ENCODE measurements at places on chromosomes 11 and 22. TPM values are rescaled to one million over a fixed set of nuclear protein-coding genes. Genes with fewer than 3 reads are reported as not detected.
A peak's percentile ranks its signal among the peaks of the same experiment; 100 is the strongest.

- H3K4me1 ChIP-seq: peaks cover 24% of the 10 kb centered on the region
- no peaks in the 10 kb centered on the region for H3K27me3 ChIP-seq
- peaks cover 3% of the 10 kb centered on the region for H3K36me3 ChIP-seq
- peak; percentile 81 for DNase-seq
These were observed 174.4 kb downstream of the SWAP70 start for GRCh38 chr11:9838229-9838628.

GRCh38 chr11:79697905-79698304, 257.1 kb upstream of the TENM4 start:
- no peaks in the 10 kb centered on the region for H3K36me3 ChIP-seq
- H3K27me3 ChIP-seq: no peaks in the 10 kb centered on the region
- no peaks in the 10 kb centered on the region for H3K4me1 ChIP-seq
- no peak overlapping the region for H3K4me3 ChIP-seq
- H3K27ac ChIP-seq: no peak overlapping the region
- DNase-seq: no peak

GRCh38 chr11:1843796-1844195, 5.0 kb downstream of the TNNI2 start:
- no peaks in the 10 kb centered on the region for H3K27me3 ChIP-seq
- no peak overlapping the region for H3K4me3 ChIP-seq
- no peak for DNase-seq
- no peaks in the 10 kb centered on the region for H3K4me1 ChIP-seq
- no peaks in the 10 kb centered on the region for H3K36me3 ChIP-seq

- no peak overlapping the region for H3K27ac ChIP-seq
- no peaks in the 10 kb centered on the region for H3K36me3 ChIP-seq
- no peaks in the 10 kb centered on the region for H3K27me3 ChIP-seq
- no peak overlapping the region for H3K4me3 ChIP-seq
- H3K4me1 ChIP-seq: peaks cover 3% of the 10 kb centered on the region
- no peak for DNase-seq
These were observed 16.1 kb upstream of the EXPH5 start for GRCh38 chr11:108609682-108610081.

DNA sequence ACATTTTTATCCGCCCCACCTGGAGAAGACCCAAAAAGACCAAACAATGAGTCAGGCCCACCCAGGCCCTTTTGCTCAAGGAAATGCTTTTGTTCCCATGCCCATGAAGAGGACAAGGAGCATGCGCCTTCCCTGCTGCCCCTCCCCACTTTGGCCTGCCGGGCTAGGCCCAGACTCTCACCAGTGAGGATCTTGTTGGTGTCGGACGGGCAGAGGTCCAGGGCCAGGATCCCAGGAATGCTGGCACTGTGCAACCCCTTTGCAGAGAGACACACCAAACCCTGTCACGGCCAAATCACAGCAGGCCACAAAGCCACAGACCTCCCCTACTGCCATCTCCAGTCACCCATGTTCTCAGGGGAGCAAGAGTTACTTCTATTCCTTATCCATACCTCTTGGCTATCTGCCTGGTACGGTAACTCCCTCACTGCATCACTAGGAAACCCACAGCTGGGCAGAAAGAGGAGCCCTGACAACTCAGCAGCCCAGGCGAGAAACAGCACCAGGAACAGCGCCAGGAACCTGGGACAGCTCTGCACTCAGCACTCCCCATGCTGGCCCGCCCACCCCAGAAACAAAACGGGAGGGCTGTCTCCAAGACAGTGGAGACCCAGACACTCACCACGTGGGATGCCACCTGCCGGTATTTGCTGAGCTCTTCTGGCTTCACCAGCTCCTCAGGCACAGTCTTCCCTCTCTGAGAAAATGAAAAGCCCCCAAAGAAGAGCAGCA, 5.5 kb downstream of the PRPF19 start:
- no peak overlapping the region for H3K4me3 ChIP-seq
- DNase-seq: no peak
- peaks cover 13% of the 10 kb centered on the region for H3K4me1 ChIP-seq
- no peaks in the 10 kb centered on the region for H3K27me3 ChIP-seq

- H3K4me1 ChIP-seq: peaks cover 25% of the 10 kb centered on the region
- H3K27ac ChIP-seq: no peak overlapping the region
- H3K36me3 ChIP-seq: no peaks in the 10 kb centered on the region
These were observed 78.6 kb downstream of the PRR5L start for GRCh38 chr11:36374726-36375125.

DNA sequence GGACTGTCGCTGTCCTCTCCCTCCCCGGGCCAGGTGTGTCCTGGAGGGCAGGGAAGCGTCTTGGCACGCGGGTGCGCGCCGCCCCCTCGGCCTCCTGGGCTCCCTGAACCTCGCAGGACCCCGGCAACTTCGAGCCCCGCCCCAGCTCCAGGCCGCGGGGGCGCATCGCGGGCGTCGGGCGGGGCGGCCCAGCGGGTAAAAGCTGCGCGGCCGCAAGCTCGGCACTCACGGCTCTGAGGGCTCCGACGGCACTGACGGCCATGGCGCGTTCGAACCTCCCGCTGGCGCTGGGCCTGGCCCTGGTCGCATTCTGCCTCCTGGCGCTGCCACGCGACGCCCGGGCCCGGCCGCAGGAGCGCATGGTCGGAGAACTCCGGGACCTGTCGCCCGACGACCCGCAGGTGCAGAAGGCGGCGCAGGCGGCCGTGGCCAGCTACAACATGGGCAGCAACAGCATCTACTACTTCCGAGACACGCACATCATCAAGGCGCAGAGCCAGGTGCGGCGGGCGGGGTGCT, at the start of gene CST6:
CST6 (plus strand) TSS at position 224 of the 519 bp plus-strand sequence; CDS start at position 261, 37 bp downstream.
- no peak within 1 kb of the TSS for H3K27ac ChIP-seq
- no peaks in the 10 kb centered on the region for H3K27me3 ChIP-seq
- H3K4me3 ChIP-seq: peak within 1 kb of the TSS; percentile 39

GRCh38 chr11:102426000-102426399, 26.6 kb downstream of the TMEM123 start:
- no peak overlapping the region for H3K4me3 ChIP-seq
- no peaks in the 10 kb centered on the region for H3K27me3 ChIP-seq
- peaks cover 4% of the 10 kb centered on the region for H3K4me1 ChIP-seq
- no peak overlapping the region for H3K27ac ChIP-seq
- DNase-seq: no peak

DNA sequence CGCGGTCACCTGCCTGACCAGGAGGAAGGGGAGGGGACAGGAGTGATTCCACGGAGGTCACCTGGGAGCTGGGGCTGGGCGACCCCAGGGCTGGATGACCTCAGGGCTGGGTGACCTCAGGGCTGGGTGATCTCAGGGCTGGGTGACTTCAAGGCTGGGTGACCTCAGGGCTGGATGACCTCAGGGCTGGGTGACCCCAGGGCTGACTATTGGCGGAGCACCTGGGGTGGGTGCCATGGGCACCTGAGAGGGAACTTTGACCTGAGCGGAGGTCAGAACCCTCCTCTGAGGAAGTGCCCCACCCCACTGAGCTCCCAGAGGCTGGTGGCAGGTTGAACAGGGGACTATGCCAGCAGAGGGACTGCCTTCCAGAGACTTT, 11.8 kb upstream of the MPPED1 start:
- no peaks in the 10 kb centered on the region for H3K4me1 ChIP-seq
- H3K4me3 ChIP-seq: no peak overlapping the region
- H3K36me3 ChIP-seq: no peaks in the 10 kb centered on the region
- no peak overlapping the region for H3K27ac ChIP-seq
- no peaks in the 10 kb centered on the region for H3K27me3 ChIP-seq
- no peak for DNase-seq

DNA sequence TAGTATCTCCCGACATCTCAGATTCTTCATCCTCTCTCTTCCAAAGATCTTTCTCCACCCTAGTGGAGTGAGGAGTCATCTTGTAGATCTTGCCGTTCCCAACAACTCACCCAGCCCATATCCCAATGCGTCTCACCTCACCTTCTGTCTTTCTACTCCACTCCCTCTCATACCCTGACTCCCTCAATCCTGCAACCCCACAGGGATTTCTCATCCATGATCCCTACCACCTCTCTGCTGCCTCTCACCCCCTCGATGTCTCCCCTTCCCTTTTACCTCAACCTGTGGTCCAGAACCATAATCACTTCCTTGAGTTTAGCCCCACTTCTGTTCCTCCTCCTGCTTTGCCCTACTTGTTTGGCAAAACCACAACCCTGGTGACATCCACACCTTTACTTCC, 41.7 kb downstream of the OTOG start:
- peak; percentile 52 for DNase-seq
- peaks cover 17% of the 10 kb centered on the region for H3K27me3 ChIP-seq
- no peak overlapping the region for H3K27ac ChIP-seq
- H3K4me3 ChIP-seq: no peak overlapping the region

GRCh38 chr11:116043857-116044256, 539.6 kb upstream of the CADM1 start:
- H3K27me3 ChIP-seq: no peaks in the 10 kb centered on the region
- no peaks in the 10 kb centered on the region for H3K36me3 ChIP-seq
- no peak overlapping the region for H3K27ac ChIP-seq
- H3K4me1 ChIP-seq: no peaks in the 10 kb centered on the region

DNA sequence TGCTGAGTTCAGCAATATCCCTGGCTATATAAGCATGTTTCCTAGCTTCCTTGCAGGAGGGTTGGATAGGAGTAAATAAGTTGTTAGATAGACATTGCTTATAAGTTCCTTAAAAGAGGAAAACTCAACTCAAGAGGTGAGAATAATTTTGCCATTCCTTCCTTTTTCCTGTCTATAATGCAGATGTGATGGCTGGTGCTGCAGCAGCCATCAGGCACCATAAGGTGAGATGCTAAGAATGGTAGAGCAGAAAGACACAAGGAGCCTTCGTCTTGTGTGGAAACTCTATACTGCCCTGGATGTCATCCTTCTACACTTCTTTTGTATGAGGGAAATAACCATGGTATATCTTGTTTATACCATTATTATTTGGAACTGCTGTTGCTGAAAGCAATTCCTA, 74.5 kb upstream of the GRK3 start:
- no peak overlapping the region for H3K27ac ChIP-seq
- H3K27me3 ChIP-seq: peaks cover 3% of the 10 kb centered on the region
- no peak overlapping the region for H3K4me3 ChIP-seq
- H3K36me3 ChIP-seq: no peaks in the 10 kb centered on the region

GRCh38 chr11:132960273-132961078, 571.8 kb downstream of the OPCML start:
- H3K4me3 ChIP-seq: no peak overlapping the region
- H3K36me3 ChIP-seq: no peaks in the 10 kb centered on the region
- DNase-seq: no peak
- H3K27ac ChIP-seq: no peak overlapping the region
- H3K4me1 ChIP-seq: no peaks in the 10 kb centered on the region

- no peaks in the 10 kb centered on the region for H3K27me3 ChIP-seq
- DNase-seq: peak; percentile 91
- no peaks in the 10 kb centered on the region for H3K36me3 ChIP-seq
- H3K4me1 ChIP-seq: peaks cover 33% of the 10 kb centered on the region
- H3K27ac ChIP-seq: no peak overlapping the region
These were observed 2.8 kb upstream of the OAF start for GRCh38 chr11:120208001-120208441.

- no peak overlapping the region for H3K27ac ChIP-seq
- no peak overlapping the region for H3K4me3 ChIP-seq
- DNase-seq: no peak
- peaks cover 15% of the 10 kb centered on the region for H3K27me3 ChIP-seq
These were observed 53.5 kb upstream of the CCDC188 start for GRCh38 chr22:20204311-20204710.

DNA sequence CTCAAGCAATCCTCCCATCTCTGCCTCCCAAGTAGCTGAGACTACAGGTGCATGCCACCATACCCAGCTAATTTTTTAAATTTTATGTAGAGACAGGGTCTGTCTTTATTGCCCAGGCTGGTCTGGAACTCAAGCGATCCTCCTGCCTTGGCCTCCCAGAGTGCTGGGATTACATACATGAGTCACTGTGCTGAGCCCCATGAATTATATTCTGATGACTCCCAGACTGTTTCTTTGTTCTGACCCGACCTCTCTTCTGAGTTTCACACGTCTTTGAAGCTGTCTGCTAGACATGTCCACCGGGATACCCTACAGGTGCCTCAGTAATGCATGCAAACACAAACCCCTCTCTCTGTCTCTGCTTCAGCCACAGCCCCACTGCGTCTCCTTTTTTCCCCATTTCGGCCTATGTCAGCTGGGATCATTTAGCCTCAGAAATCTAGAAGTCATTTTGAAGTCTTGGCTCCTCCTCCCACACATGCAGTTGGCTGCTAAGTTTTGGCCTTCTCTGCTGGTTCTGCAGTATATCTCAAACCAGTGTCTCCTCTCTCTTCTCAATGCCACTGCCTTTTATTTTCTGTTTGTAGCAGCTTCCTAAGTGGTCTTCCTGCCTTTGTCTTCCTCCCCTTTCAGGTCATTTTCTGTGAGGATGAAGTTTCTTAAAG, 4.8 kb downstream of the VPS26B start:
- H3K36me3 ChIP-seq: peaks cover 6% of the 10 kb centered on the region
- H3K27ac ChIP-seq: no peak overlapping the region
- DNase-seq: no peak
- peaks cover 10% of the 10 kb centered on the region for H3K4me1 ChIP-seq
- no peak overlapping the region for H3K4me3 ChIP-seq
- H3K27me3 ChIP-seq: no peaks in the 10 kb centered on the region

DNA sequence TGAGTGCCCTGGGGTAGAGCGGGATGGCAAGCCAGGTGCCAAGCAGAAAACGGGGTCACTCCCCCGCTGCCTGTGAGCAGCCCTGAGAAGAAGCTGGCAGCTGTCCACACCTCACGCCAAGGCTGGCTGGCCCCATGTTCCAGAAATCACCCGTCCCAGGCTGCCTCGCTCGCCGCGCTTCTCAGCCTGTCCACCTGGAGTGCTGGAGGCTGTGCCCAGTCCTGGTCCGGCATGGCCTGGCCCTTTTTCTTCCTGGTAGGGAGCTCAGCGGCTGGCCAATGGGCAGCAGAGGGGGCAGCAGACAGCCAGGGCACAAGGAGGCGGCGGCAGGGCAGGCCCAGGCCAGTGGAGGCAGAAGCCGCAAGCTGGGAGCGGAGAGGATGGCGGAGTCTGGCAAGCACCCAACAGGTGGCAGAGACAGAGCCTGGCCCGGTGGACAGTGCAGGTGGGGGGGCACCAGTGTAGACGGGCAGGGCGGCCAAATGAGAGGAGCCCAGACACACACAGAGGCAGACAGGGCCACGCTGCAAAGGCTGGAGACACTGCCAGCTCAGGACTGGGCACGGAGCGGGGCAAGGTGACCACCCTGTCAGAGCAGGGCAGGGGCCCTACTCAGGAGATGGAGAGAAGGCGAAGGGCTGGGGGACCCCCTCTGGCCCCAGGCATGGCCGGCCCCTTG, 37.2 kb upstream of the TH start:
- H3K27me3 ChIP-seq: peaks cover 5% of the 10 kb centered on the region
- DNase-seq: peak; percentile 51
- no peak overlapping the region for H3K4me3 ChIP-seq
- H3K36me3 ChIP-seq: no peaks in the 10 kb centered on the region
- H3K27ac ChIP-seq: no peak overlapping the region
- no peaks in the 10 kb centered on the region for H3K4me1 ChIP-seq

The GAS2 gene
- total RNA-seq: 0.36 TPM

The CFAP68 gene
- 10.9 TPM for total RNA-seq

The CDC42BPG gene
- 0.29 TPM for total RNA-seq

The MS4A3 gene
- total RNA-seq: not detected

The TMEM191B gene
- total RNA-seq: 1.2 TPM

The APOL1 gene
- total RNA-seq: 38.7 TPM

The FGF3 gene
- not detected for total RNA-seq

The OR51B2 gene
- total RNA-seq: not detected

The PAMR1 gene
- 60.7 TPM for total RNA-seq

The AIFM3 gene
- 0.59 TPM for total RNA-seq

The SCGB2A2 gene
- not detected for total RNA-seq

The MRPL11 gene
- 33.3 TPM for total RNA-seq

The VWA5A gene
- total RNA-seq: 12.3 TPM

The OR2AG2 gene
- 0.36 TPM for total RNA-seq

The EIF1AD gene
- total RNA-seq: 28.6 TPM

The AMBRA1 gene
- total RNA-seq: 29.7 TPM

Measured in osteoblast (primary cell).